Right kidney (tissue), 9 donors: ENCODE measurements at places on chromosomes 7 and 10.

GRCh38 chr7:114508086-114508485 lies 93.5 kb downstream of the FOXP2 start:
- no peak for DNase-seq

GRCh38 chr7:32574626-32575025 lies 79.3 kb downstream of the AVL9 start:
- DNase-seq: no peak

DNA sequence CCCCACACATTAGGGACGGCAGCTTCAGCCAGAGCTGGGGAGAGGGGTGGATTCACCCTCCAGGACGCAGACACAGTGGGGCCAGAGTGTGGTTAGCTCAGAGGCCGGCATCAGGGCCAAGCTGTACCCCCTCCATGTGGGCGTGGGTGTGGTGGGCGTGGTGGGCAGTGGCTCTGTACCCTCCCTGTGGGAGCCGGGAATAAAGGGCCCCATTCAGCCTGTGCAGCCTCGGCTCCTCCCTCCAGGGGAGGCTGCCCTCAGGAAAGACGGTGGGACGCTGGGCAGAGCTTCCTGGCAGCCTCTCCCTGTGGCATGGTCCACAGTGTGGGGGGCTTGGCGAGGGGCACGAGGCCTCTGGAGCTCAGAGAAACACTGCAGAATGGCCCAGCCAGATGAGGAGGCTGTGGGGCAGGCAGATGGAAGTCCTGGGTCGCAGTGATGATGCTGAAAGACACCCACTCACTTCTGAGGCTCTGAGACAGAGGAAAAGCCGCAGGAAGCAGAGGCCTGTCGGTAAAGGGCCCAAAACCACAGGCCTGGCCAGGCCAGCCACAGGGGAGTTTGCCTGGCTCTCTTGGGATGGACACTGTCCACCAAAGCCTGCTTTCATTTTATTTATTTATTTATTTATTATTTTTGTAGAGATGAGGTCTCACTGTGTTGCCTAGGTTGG lies 108.0 kb downstream of the SH3PXD2A start:
- DNase-seq: no peak

DNA sequence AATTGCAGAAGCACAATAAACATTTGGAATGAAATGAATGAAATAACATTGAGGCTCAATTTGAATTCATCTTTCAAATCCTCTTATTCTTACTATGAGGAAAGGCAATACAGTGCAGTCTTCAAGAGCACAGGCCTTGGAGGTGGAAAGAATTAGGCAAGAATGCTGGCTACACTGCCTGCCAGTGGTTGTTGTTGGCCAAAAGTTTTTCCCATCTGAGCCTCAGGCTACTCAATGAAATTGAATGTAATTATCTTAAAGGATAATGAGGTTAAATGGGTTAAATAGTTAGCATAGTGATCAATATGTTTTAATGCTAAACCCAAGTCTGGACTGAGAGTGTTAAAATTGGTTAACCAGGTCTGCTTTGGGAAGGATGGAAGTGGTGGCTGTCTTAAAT lies 140.9 kb downstream of the MBL2 start:
- no peak for DNase-seq

DNA sequence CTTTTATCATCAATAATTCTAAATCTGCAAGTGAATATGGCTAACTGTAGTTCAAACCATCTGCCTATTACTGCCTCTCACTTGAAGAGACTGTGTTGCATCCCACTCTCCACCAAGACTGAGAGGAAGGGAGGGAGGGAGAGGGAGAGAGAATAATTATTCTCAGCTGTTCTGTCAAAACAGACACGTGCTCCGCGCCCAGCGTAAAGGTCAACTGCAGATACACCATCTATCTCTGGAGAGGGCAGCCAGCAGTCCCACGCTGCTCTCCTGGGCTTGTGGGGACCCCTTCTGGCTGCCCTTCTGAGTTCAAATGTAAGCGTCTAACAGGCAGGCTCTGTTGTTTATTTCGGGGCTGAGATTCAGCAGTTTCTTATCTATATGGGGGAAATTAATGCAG lies 625.5 kb upstream of the GALNT17 start:
- no peak for DNase-seq

- DNase-seq: no peak
Measured at GRCh38 chr10:70879207-70879606, 9.2 kb downstream of the PCBD1 start.

DNA sequence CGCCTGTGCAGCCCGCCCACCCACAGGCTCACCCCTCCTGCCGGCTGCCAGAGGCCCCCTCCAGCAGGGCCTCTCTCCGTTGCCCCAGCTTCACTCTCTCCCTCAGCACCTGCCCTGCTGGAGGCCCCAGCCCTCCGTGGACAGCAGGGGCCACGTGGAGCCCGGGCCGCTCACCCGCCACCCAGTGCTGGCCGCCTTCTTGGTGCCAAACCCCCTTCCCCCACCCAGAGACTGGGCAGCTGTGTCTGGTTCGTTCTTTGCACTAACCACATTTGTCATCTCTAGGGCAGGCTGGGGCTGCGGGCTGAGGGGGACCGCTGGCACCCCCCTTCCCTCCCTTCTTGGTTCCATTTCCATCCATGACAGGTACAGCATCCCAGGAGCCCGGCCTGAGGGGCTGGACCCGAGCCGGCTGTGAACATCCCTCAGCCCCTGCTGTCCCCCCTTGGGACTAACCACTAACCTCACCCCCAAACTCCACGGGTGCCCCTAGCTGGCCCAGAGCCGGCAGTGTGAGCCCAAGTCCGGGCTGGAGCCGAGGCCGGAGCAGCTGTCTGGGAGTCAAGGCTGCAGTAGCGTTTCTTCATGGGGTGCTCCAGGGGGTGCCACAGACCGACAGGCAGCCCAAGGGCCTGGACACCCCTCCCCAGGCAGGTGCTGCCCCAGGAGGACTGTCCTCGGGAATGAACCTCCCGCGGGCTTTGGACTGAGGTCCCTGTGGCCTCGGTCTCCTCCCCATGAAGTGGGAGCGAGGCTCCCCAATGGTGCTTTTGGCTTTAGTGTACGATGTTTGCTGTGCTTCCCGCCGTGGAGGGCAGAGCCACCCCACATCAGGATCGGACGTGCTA lies 25.5 kb upstream of the AMZ1 start:
- DNase-seq: peak; percentile 24

GRCh38 chr7:153423210-153423590 lies 629.0 kb upstream of the DPP6 start:
- DNase-seq: no peak

DNA sequence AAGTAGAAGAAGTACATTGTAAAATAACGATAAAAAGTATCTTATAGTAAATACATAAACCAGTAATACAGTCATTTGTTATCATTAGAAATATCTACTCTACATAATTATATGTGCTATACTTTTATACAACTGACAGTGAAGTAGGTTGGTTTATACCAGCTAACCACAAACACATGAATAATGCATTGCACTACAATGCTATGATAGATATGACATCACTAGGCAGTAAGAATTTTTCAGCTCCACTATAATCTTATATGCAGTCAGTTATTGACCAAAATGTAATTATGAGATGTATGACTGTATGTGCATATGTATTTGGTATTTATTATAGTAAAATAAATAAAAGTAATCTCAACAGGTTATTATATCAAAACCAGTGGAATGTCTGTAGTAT lies 23.4 kb upstream of the SGCE start:
- no peak for DNase-seq

DNA sequence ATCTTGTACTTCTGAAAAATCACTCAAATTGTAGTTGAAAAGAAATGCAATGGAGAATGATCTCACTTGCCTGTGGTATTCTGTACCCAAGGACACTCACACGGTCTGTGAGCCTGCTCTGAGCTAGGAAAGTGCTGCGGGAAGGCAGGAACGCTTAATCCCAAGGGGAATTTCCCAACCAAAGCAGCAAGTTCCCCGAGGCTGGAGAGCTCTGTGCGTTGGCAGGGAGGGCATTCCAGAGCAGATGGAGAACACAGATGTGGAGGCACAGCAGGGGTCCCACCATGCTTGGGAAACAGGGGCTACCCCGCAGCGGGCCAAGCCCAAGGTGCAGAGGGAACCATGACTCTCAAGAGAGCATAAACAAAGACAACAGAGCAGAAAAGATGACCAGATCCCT lies 13.6 kb downstream of the SVIL start:
- no peak for DNase-seq

GRCh38 chr7:122887848-122888247 lies 1.6 kb upstream of the CADPS2 start:
- no peak for DNase-seq

DNA sequence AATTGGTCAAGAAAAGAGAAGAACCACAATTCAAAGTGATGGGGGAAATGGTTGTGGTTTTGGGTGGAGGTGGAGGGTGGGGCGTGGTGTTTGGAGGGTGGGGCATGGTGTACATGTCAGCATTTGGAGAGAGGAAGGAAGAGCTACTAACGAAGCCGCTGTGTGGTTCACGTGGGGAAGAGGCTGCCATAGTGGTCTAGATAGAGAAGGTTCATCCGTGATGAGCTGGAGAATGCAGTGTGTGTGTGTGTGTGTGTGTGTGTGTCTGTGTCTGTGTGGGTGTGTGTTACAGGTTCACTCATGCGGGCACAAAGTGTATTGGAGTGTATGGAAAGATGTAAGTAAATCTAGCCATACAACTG lies 6.1 kb upstream of the VCL start:
- no peak for DNase-seq

DNA sequence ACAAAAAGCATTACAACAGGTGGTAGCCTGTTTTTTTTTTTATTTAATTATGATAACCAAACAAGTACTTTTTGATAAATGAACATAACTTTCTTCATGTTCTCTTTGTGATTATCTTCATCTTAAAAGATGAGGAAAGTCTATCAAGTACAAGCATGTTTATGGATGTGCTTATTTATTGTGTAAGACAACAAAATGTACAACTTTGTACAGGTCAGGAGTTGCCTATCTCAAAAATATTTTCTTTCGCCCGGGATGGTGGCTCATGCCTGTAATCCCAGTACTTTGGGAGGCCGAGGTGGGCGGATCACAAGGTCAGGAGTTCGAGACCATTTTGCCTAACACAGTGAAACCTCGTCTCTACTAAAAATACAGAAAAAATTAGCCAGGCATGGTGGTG lies 17.0 kb downstream of the MPP7 start:
- no peak for DNase-seq
